Left ventricle myocardium superior (tissue), 1 donor: ENCODE measurements at places on chromosomes 11 and 22. TPM values are rescaled to one million over a fixed set of nuclear protein-coding genes. Genes with fewer than 3 reads are reported as not detected.
A peak's percentile ranks its signal among the peaks of the same experiment; 100 is the strongest.

- no peak for DNase-seq
These were observed 64.2 kb downstream of the CACNA1I start for GRCh38 chr22:39634530-39635405.

DNA sequence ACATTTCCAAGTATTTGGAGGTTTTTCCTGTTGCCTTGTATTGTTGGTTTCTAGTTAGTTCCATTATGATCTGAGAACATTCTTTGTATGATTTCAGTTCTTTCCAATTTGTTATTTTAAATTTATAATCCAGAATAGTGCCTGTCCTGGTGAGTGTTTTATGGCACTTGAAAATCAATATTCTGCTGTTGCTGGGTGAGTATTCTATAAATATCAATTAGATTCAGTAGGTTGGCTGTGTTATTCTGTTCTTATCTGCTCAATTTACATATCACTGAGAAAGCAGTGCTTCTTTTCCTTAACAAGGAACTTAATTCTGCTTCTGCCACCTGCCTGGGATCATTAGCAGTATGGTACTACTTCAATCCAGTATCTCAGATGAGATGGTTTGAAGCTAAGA is 123.5 kb downstream of the SNX19 start:
- no peak for DNase-seq

- no peak for DNase-seq
These were observed 14.9 kb downstream of the XKR3 start for GRCh38 chr22:16810188-16810802.

DNA sequence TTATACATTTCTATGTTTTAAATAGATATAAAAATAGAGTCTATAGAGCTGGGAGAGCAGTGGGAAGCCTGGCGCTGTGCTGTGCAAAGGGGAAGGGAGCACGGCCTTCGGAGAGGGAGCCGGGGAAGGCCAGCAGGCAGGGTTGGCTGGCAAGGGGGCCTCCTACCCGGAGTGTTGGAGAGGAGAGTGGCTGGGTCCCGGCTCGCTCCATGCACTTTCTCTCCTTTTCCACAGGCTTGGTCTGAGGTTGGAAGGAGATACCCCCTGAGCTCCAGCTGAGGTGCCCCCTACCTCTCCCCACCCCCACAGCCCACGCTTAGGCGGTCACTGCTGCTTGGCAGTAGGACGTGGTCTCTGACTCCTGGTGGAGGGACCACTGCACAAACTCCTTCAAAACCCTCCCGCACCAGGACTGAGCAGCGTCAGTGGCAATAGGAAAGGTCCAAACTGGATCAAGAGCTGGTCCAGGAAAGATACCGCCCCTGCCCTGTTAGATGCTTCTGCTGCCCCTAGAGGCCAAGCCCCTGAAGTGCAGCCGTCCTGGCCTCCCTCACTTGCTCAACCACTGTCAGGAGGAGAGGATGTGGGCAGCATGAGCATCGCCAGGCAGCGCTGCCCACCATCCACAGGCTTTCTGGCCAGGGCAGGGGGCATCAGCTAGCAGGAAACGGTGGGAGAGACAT is 52.9 kb downstream of the SYT13 start:
- peak; percentile 80 for DNase-seq

DNA sequence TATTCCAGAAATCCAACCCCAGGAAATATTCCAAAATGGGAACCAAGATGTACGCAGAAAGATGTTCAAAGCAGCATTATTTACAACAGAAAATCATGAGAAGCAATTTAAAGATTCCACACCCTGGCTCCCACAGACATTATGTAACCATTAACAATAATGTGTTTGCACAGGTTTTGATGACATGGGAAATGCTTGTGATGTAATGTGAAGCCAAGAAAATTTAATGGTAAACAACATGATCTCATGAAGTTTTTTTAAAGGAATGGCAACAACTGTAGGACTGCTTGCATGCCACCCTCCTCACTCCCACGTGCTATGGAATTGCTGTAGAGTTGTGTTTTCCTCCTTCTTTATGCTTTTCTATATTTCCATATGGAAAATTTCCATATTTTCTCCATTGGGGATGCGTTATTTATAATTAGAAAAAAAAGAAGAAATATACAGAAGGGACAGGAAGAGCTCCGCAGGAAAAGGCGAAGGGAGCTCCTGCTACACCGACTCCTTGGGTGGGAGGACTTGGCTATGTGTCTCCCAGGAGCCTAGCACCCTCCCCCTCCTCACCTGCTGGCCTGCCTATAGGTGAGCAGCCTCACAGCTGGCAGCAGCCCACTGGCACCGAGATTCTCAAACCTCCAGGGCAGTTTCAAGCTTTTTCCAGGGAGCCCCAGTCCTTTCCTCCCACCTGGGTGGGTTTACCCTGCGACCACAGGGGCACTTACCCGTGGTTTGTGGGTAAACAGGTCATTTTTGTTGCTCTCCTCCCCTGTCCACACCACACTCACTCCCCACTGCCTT is 20.9 kb downstream of the LRFN4 start:
- DNase-seq = peak; percentile 11

JHY gene
- total RNA-seq = 1.8 TPM

- DNase-seq = no peak
These were observed 126.8 kb upstream of the RAG2 start for GRCh38 chr11:36724742-36725385.

SSH3 gene
- total RNA-seq = 18.7 TPM

OR5A1 gene
- not detected for total RNA-seq

- no peak for DNase-seq
These were observed 54.4 kb downstream of the NARS2 start for GRCh38 chr11:78520230-78520629.
